ENCODE measurements at places on chromosomes 4 and X.

- DNase-seq, result no peak
These were observed 3.0 kb upstream of the LAGE3 start for GRCh38 chrX:154481911-154482601.

- no peak for DNase-seq
These were observed 85.5 kb downstream of the BCOR start for GRCh38 chrX:40012039-40012867.

- no peak for DNase-seq
These were observed 54.3 kb upstream of the TET2 start for GRCh38 chr4:105092356-105092755.

DNA sequence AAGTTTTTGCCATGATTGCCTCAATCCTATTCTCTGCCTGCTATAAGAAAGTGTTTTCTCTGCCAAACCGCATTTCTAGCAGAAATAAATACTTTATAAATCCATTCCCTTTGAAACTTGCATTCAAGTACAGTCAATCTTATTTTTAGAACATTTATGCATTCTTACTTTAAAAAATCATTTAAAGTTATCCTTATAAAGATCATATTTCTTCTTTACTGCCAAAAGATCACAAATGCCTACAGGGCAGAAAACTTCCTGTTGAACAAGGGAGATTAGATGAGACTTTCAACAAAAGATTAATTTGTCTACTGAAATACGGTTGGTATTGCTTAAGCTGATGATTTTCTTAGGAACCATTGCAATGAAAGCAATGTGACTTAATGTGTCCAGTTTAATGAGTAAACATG is 207.2 kb upstream of the SLIT2 start:
- no peak for DNase-seq

GRCh38 chr4:8544282-8544681 is 35.9 kb upstream of the GPR78 start:
- no peak for DNase-seq
